ENCODE measurements at places on chromosomes 5 and 9.

- DNase-seq, result no peak
These were observed 8.1 kb downstream of the LAMC3 start for GRCh38 chr9:131017067-131017466.

- no peak for DNase-seq
These were observed 10.3 kb downstream of the SMIM32 start for GRCh38 chr5:136182618-136183017.

- DNase-seq, result peak; percentile 21
These were observed 9.4 kb upstream of the REEP5 start for GRCh38 chr5:112931473-112931872.

DNA sequence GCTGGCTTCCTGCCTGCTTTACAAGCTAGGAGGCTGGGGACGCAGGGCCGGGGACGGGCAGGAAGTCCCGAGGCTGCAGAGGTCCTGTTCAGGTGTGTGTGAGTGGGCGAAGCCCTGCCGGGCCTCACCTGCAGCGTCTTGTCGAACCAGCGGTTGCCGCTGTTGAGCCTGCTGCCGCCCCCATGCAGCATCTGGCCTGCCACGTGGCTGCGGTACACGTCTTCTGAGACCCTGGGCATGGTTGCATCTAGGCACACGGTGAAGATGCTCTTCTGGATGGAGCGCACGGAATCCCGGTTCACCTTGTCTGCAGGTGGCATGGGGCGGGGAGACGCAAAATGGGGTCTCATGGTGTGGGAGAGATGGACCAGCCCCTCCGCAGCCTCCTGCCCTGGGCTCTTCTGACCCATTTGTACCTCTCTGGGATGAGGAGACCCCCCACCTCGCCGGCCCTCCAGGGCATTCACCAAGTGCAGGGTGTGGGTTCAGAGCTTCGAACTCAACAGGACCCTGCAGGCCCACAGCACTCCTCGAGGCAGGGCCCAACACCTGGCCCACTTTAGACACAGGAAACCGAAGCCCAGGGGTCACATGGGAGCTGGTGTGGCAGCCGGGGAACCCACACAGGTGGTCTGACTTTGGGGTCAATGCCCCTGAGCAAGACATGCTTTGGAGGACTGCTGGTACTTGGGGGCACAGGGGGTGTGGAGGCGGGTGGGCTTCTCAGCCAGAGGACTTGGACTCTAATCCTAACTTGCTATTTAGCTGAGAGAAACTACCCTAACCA lies 10.0 kb downstream of the CRAT start:
- DNase-seq, result no peak

GRCh38 chr9:93126825-93127368 lies 7.2 kb downstream of the NINJ1 start:
- DNase-seq, result no peak

DNA sequence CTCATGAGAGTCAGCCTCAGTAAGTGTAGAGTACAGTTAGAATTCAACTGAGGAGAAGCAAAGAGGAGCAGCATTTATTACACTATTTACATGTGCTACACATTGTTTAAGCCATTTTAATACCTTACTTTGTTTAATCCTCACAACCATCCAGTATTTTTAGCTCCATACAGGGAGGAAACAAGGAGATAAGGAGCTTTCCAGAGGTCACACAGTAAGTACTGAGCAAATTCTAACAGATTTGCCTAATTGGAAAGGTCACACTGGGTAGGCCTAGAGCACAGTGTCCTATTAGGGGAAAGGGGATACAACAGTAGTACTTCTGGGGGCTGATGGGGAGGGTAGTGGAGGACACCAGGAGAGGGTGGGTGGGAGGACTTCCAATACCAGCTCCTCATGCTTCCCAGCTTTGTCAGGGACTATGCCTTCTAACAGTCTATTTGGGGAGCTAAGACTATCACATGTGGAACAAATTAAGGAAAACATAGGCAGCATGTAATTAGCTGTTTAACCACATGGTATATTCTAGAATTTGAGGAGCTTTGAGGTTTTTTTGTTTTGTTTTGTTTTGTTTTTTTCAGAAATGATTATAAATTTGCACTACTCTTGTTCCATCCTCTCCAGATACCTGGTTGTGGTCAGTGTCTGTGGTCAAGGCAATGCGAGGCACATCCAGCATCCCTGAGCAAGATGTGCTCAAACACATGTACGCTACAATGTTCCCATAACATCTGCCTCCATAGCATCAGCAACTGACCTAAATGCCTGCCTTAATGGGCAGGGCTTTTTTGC lies 96.0 kb upstream of the SLC12A2 start:
- no peak for DNase-seq

DNA sequence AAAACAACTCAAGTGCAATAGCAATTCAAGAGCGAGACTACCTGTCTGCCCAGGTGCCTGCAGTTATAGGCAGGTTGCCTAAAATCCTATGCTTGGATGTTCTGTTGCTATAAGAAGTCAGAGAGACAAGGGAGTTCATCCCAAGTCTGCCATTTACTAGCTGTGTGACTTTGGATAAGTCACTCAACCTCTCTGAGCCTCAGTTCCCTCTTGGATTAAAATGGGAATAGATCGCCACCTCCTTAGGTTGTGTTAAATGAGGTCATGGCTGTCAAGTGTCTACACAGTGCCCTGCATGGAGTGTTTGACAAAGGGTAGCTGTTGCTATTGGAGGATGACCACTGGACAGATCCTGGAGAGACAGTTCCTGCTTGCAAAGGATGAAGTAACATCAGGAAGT lies 1.3 kb upstream of the ZBTB34 start:
- DNase-seq, result no peak

DNA sequence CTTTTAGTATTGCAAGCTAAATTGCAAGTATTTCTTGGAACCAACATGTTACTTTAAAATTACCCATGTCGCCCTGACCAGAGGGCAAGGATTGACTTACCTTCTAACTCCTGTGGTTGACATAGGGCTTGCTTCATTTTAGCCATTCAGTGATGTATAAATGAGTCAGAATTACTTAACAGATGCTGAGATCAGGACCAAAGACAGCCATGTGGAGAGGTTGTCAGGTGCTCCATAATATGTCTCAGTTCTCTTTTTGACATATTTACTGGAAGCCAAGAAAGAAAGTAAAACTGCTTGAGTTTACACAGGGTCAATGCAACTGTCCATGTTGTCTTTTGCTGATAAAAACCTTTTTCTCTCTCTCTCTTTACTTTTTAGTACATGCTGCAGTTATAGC lies 33.2 kb downstream of the F2RL2 start:
- DNase-seq, result no peak

- no peak for DNase-seq
These were observed 217.5 kb upstream of the S1PR3 start for GRCh38 chr9:88773627-88774244.

DNA sequence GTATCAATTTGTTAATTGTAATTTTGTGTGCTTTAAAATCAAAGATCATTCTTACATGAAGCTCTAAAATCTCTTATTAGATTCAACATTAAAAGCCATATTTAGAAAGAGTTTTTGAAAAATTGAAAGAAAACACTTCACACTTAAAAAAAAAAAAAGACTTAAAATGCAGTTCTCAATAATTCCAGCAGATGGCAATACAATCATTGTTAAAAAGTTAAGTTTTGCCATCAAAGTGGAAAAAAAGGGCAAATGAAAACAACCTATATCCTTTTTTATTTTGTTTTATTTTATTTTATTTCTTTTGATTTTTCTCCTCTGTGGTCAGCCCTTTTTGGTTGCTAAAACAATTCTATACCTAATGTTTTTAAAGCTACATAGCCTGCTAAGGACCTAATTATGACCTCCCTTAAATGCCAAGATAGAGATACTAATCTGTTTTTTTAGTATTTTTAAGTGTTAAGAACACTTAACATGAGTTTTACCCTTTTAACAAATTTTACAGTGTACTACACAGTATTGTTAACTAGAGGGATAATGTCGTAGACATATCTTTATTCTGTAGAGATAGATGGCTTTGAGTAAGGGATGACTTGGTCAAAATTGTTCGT lies 154.2 kb upstream of the DAB2 start:
- DNase-seq, result no peak

- no peak for DNase-seq
These were observed 257.4 kb downstream of the TRIM36 start for GRCh38 chr5:114912189-114912920.

DNA sequence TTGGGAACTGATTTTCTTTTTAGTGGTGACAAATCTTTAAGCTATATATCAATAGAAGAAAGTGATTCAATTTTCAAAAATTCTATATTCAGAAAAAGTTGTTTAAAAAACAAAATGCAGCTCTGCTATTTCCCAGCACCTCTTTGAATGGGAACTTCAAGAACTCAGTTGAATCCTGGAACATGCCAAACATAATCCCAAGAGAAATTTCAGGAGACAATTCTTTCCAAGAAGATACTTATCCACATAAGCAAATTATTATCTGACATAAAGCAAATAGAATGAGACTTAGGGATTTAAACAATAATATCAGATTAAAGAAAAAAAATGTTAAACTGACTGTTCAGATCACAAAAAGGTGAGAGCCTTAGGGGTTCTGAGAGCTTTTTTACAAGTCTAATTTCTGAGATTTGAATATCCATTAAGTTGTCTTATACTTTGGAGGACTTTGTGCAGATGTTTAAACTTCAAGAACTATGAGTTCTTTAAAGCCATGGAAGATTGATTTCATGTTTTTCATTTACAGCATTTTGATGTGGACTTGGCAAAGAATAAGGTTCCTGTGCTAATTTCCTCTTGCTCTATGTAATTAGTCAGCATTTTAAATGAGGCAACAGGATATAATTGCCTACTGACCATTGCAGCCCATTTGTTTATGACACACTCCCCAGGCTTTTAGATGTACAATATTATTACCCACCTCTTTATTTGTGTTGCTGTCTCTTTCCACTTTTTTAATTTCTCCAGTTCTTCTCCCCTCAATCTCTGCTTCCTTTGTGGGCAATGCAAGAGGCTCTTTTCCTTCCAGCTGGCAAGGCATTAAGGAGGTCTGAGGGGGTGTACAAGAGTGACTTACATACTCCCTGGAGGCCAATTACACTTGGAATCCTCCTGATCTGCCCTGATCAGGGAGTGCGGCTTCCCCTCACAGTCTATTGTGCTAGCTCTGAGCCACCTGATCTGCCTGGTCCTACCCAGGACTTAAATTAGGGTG lies 419.1 kb downstream of the NR2F1-AS1 start:
- DNase-seq, result no peak

- DNase-seq, result no peak
These were observed 24.8 kb downstream of the FYB1 start for GRCh38 chr5:39194466-39195136.

DNA sequence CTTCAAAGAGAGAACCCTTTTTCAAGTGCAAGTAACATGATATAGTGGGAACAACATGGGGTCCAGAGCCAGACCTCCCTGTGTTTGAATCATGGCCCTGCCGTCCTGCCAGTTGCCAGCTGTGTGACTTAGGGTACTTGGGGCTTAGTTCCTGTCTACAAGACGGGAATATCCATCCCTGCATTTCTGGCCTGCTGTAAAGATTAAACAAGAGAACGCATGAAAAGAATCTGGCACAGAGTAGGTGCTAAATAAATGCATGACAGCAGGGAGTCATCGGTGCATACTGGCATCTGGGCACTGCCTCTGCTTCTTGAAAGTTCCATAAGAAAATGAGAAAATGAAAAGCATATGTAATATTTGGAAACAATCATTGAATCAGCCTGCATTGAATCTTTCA lies 77.8 kb upstream of the PRRC1 start:
- no peak for DNase-seq

DNA sequence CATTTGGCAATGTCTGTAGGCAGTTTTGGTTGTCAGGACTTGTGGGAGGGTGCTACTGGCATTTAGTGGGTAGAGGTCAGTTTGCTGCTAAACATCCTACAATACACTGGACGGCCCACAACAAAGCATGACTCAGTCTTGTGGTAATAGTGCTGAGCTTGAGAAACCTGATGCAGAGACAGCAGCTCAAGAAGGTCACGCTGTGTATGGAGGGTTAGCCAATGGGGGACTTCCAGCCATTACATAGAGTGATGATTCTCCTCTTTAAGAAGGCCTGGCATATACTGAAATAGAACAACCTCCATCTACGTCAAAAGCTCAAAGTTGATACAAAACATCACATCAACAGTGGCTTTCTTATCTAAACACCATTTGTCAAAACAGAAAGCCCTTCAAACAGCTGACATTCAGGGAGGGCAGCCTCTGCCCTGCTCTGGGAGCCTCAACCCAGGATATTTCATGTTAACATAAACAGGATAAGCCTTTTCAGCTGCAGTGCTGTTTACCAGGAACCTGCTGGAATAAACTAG lies 143.0 kb downstream of the GPBP1 start:
- DNase-seq, result no peak

DNA sequence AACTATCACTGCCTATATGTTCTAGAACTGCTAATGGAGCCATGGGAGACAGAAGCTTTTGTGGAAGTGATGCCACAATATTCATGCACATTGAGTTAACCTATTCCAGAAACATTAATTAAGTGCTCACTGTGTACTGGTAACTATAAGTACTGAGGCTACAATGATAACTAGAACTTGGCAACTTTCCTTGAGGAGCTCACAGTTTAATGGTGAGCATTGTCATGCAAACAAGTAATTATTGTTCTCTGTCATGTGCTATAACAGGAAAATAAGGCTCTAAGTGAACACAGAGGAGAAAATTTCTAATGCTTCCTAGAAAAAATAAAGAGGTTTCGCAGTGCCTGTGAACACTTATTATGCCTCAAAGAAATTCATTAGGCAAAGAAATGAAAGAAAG lies 142.2 kb downstream of the BAAT start:
- no peak for DNase-seq

GRCh38 chr5:80204808-80205614 lies 50.8 kb downstream of the SERINC5 start:
- peak; percentile 61 for DNase-seq

Measured in SK-N-DZ (cell line).